ENCODE measurements at places on chromosomes 1 and 21. TPM values are rescaled to one million over a fixed set of nuclear protein-coding genes. Genes with fewer than 3 reads are reported as not detected.

Gene PHTF1
- polyA plus RNA-seq, result 23.8 TPM

DNA sequence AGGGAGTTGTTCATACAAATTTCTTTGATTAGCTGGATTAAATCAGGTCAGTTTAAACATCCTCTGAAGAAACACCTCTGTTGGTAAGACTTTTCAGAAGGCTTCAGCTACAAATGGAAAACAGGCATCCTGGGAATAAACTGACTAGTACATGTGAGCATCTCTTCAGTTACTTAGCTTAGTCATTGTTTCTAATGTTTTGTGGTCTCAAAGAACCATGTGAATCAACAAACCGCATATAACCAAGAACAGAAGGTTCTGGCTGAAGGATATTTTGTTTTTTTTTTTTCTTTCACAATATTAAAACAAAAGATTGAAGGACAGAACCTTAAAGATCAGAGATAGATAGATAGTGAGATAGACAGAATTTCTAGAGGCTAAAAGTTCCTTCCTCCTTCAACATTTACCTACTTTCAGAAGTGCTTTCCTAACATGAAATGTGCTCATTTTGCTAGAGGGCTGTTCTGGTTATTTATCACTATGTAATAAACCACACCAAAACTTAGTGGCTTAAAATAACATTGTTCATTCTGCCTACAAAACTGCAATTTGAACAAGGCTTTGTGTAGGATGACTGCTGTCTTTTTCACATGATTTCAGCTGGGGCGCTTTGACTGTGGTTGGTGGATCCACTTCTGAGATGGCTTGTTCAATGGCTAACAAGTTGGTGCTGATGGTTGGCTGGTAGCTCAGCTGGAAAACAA, 119.8 kb upstream of the PTGFR start:
- no peak for DNase-seq

DNA sequence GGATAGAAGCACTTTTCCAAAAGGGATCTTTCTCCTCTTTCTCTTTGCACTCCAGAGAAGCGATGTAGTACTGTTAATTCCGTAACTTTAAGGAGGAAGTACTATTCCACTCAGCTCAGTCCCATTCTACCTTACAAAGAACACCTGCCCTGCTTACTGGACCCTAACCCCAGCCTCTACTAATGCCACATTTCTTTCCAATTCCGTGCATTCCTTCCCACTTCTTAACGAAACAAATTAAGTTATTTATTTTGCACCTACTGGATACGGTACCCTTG, 511 bp downstream of the NDC1 start:
- no peak for DNase-seq

- DNase-seq, result no peak
Observed at GRCh38 chr1:30176477-30176876, 546.9 kb downstream of the MATN1 start.

GRCh38 chr1:209403921-209404320, 179.6 kb upstream of the CAMK1G start:
- no peak for DNase-seq

GRCh38 chr1:244955661-244956060, 91.3 kb upstream of the HNRNPU start:
- DNase-seq, result no peak

DNA sequence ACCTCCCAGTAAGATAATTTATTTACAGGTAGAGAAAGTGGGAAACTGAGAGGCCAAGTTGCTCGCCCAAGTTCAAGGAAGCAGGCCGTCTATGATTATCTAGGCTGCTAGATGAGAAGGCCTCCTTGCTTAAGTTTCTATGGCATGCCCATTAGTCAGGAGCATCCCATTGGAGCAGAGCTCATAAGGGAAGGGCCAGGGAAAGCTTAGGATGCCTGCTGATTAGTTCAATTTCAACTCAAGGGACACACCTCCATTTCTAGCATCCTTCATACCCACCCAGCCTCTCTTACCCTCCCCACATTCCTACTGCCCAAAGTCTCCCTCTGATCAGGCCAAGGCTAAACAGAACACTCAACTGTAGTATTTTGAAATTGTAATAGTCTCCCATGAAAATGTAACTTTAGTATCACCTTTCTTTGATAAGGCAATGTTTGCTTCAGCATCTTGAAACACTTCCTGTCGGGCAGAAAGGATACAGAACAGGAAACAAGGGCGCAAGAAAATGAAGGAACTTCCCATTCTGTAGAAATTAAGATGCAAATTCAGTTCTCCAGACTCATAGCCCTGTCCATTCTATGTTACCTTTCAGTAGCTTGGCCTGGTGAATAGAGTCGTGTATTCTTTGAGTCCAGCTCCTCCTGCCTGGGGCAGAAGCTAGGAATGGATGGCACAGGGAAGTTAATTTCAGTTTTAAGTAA, 46.3 kb upstream of the TARBP1 start:
- DNase-seq, result no peak

GRCh38 chr1:8297245-8297644, 20.7 kb upstream of the SLC45A1 start:
- no peak for DNase-seq

- no peak for DNase-seq
Observed at GRCh38 chr1:220761688-220762427, 13.7 kb downstream of the MTARC2 start.

GRCh38 chr1:113434081-113434873, 44.0 kb downstream of the MAGI3 start:
- no peak for DNase-seq

Gene MMEL1
- 4.3 TPM for polyA plus RNA-seq

- no peak for DNase-seq
Observed at GRCh38 chr1:156217871-156218270, 5.1 kb downstream of the PMF1 start.

GRCh38 chr1:230626232-230626631, 16.0 kb upstream of the COG2 start:
- no peak for DNase-seq

Measured in left lung (tissue), 14 donors.